Breast epithelium (tissue), 4 donors: ENCODE measurements at places on chromosomes 13 and 19. TPM values are rescaled to one million over a fixed set of nuclear protein-coding genes. Genes with fewer than 3 reads are reported as not detected.

The TTC9B gene
- 0.29 TPM for total RNA-seq

The ZNF565 gene
- 7.2 TPM for total RNA-seq

The ZNF44 gene
- 12.3 TPM for total RNA-seq

DNA sequence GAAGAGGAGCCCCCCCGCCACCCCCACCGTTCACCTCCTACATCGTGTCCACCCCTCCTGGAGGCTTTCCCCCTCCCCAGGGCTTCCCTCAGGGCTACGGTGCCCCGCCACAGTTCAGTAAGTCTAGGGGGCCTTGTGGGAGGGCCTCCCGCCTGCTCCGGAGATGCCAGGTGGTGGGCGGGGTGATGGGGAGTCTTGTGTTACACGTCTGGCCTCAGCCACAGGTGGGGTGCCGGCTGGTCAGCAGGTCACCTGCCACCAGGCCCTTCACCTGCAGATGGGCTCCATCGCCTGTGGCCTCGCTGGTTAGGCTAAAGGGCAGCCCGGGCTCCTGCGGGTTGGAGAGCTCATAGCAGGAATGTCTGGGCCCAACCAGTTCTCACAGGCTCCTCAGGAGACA lies 8.0 kb upstream of the RPS15 start:
- DNase-seq = no peak

DNA sequence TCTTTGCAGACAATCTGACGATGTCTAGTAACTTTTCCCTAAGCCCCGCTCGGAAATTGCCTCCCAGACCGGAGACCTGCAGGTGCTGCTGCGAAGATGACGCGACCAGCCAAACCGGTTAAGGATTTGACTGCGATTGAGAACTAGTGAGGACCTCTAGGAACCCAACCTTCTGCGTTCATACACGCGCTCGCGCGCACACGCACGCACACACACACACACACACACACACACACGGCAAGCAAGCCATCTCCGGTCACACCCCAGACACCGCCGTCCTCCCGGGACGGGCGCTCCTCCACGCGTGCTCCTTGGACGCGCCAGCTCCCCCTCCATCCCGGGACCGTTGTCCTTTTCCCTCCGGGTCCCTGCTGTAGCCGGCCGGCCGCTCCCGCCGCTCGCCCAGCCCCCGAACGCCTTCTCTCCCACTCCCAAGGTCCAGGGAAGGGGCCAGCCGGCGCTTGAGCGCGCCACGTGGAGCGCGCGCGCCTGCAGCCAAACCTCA lies 1.2 kb downstream of the TBC1D4 start:
- peak; percentile 69 for DNase-seq

DNA sequence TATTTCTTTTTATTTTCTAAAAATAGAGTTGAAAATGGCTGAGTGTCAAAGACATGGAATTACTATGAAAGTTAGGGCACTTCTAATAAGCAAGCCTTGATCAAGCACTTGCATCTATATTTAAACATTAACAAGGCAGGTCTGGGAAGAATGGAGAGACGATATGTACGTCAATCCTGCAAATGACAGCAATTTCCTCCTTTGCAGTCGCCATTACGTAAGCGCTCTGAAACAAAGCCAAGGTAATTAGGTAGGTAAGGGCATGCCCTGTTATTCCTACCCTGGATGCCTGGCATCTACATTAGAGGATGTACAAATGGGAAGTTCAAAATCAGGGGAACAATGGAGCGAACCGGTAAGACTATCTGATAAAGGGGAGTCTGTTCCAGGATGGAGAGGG lies 664.0 kb upstream of the ARGLU1 start:
- no peak for DNase-seq

DNA sequence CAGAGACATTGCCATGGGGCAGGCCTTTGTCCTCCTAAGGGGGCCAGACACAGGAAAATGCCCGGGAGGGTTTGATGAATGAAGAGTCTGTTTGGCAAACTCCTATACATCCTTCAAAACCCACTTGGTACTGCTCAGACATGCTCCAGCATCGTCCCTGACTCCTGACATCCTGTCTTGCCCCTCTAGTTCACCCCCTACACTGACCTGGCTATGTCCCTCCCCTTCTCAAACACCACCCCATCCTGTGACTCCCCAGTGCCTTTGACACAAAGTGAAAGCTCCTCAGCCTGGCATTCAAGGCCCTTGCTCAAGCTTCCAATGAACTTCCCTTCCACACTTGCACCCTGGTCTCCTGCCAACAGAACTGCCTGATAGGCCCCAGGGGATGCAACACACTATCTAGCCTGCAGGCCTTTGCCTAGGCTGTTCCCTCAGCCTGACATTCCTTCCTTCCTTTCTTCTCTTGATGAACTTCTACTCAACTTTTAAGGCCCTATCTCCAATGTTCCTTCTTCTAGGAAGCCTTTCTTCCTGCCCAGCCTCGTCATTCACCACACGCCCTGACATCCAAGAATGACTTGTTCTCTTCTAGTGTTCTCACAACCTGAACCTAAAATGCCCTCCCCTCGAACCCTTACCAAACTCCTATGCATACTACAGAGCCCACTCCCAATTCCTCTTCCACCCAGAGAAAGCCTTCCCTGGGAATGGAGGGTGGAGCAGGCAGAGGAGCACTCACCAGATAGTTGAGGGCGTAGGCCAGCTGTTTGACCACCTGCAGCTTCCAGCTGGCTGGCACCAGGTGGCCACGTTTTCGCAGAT lies 12.4 kb downstream of the JAK3 start:
- DNase-seq = no peak

DNA sequence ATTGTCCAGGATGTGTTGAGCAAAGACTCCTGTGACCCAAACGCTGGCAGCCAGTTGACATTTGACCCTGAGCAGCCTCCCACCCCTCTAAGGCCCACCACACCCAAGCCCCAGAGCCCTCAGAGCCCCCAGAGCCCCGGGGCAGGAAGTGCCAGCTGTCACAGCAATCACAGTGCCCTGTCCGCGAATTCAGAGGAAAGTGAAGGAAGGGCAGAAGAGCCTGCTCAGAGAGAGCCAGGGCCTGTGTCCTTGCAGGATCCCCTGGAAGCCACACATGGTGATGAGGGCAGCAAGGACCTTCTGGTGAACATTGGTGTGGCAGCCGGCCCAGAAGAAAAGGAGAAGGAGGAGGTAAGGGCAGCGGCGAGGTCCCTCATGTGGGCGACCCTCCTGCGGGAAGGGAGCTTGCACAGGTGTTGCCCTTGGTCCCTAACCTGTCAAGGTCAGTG lies 63.7 kb downstream of the SPATA13 start:
- DNase-seq = no peak

- no peak for DNase-seq
These were observed 2.2 kb downstream of the SBSN start for GRCh38 chr19:35525873-35526272.

DNA sequence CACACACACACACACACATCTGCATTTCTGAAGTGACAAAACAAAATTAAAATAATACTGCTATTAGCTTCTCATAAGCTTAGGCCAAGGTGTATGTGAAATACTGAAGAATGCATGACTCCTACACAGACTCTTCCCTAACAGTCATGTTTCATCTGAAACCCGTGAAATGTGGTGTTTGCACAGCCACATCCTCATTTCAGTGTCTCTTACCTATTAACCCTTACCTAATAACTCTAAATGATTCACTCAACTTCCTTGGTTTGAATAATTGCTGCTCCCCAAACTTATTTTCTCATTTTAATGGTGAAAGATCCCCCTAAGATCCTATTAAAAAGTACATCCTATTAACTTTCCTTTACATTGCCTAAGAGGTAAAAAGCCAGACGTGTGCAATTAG lies 117.6 kb downstream of the MIPEP start:
- no peak for DNase-seq
